ENCODE measurements at places on chromosomes 3 and 15.

DNA sequence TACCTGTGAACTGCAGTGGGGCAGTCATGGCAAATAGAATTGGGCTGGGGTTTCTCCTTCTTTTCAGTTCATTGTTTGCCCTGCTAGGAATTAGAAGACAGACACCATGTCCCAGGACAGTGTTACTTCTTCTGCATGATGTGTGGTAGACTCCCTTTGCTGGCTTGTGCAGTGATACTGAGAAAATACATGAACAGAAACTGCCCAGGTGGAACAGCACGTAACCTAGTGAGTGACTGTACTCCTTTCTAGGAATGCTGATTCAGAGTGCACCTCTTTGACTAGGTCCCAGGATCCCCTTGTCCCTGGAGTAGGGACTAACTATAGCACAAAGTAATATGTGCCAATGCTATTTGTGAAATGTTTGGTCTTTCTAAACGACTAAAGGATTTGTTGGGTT, 10.7 kb upstream of the SLC22A13 start:
- H3K4me3 ChIP-seq: no peak overlapping the region
- no peak overlapping the region for H3K27ac ChIP-seq
- H3K36me3 ChIP-seq: peaks cover 55% of the 10 kb centered on the region
- DNase-seq: no peak

- H3K36me3 ChIP-seq: no peaks in the 10 kb centered on the region
- H3K4me1 ChIP-seq: peaks cover 15% of the 10 kb centered on the region
- H3K27me3 ChIP-seq: no peaks in the 10 kb centered on the region
- DNase-seq: peak; percentile 44
These were observed 126.8 kb upstream of the ABI3BP start for GRCh38 chr3:101120039-101120438.

DNA sequence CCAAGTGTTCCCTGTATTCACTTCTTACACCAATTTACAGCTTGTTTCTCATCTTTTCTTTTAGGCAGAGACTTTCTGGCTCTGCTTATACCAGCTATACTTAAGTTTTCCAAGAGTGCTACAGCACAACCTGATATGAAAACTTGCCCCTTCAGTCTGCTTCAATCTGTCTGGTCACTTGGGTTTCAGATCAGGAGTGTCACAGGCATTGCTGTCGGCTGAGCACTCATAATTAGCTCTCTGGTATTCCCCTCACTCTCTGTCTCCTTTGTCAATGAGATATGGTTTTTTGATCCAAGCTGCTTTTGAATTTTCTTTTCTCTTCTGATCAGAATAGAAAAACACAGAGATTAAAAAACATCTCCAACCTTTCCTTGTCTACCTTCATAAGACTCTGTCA, 194.9 kb upstream of the UMPS start:
- no peaks in the 10 kb centered on the region for H3K4me1 ChIP-seq
- no peak for DNase-seq
- no peaks in the 10 kb centered on the region for H3K36me3 ChIP-seq

DNA sequence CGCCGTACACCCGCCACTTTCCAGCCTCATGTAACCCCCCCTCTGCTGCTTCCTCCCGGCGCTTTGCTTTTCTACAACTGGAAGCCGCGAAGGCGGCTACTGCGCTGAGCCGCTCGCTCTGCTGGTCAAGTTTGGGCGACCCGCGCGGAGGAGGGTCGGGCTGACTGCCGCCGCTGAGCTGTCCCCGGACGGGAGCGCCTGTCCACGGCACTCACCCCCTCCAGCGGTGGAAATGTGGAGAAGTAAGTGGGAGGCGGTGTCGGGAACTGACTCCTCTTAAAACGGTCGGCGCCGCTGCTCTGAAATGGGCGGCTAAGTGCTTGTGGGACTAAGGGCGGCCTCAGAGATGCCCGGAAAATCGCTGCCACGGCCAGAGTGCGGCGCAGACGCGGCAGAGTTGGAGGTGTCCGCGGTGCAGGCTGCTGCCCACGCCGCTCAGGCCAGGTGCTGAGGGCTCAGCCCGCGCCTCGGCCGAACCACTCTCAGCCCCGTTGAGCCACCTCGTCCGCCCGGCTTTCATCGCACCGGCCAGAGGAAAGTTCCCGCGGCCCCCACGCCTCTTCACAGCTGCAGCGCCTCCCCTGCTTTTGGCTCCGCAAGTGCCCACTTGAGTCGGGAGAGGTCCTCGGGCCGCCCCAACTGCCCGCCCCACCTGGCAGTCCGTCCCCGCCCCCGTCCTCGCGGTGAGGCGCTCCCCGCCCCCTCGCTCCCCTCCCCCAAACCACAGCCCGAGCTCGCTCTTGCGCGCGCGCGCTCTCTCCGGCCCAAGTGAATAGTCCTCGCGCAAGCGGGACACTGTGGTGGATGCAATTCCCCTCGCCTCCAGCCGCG, at the start of gene EPHA6:
Gene EPHA6, plus strand, starts transcription at position 775 of the 831 bp plus-strand sequence.
- H3K4me1 ChIP-seq: no peaks in the 10 kb centered on the region
- H3K27me3 ChIP-seq: peaks cover 14% of the 10 kb centered on the region
- H3K27ac ChIP-seq: no peak within 1 kb of the TSS
- peak within 1 kb of the TSS; percentile 64 for H3K4me3 ChIP-seq
- DNase-seq: peak; percentile 92

- no peak overlapping the region for H3K27ac ChIP-seq
- no peaks in the 10 kb centered on the region for H3K4me1 ChIP-seq
- DNase-seq: no peak
- H3K4me3 ChIP-seq: no peak overlapping the region
These were observed 38.4 kb downstream of the HEG1 start for GRCh38 chr3:125017406-125017805.

GRCh38 chr3:190768891-190769290, 93.6 kb downstream of the GMNC start:
- H3K36me3 ChIP-seq: no peaks in the 10 kb centered on the region
- H3K27me3 ChIP-seq: no peaks in the 10 kb centered on the region
- no peak overlapping the region for H3K4me3 ChIP-seq
- H3K4me1 ChIP-seq: no peaks in the 10 kb centered on the region
- DNase-seq: no peak
- H3K27ac ChIP-seq: no peak overlapping the region

DNA sequence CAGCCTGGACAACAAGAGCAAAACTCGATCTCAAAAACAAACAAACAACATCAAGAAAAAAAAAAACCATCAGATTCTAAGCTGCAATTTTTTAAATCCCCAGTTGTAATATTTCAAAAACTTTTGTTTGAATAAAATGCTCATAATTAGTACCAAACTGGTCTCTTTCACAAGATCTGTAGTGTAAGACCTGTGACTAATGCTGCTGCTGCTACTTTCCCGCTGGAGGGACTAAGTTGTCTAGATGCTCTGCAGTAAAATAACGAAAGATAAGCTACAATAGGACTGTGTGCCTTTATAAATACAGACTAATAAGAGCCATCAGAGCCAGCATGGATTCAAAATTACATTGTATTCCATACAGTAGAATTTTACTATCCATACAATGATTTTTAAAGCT, 45.4 kb downstream of the TM4SF4 start:
- no peak overlapping the region for H3K4me3 ChIP-seq
- no peaks in the 10 kb centered on the region for H3K27me3 ChIP-seq
- H3K4me1 ChIP-seq: no peaks in the 10 kb centered on the region
- DNase-seq: no peak
- peaks cover 55% of the 10 kb centered on the region for H3K36me3 ChIP-seq
- no peak overlapping the region for H3K27ac ChIP-seq

DNA sequence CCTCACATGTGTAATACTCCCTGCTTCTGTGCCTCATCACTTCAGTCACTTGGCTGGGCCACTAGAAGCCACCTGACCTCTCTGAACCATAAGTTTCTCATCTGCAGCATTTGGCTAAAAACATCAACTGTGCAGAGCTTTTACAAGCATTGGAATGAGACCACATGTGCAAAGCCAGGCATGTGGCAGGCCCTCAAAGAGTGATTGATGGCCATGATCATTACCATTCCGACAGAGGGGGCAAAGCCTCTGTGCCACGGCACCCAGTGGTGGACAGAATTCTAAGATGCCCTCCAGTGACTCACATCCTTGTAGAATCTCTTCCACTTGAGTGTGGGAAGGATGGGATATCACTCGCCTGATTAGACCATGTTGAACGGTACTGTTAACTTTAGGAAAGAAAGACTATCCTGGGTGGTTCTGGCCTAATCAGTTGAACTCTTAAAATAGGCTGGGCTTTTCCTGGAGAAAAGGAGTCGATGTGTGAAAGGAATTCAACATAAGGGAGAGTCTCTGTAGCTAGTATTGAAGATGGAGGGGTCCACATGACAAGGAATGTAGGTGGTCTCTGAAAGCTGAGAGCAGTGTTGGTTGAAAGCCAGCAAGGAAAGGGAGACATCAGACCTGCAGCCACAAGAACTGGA, 13.5 kb downstream of the CDCP1 start:
- no peak overlapping the region for H3K4me3 ChIP-seq
- H3K27me3 ChIP-seq: no peaks in the 10 kb centered on the region
- no peaks in the 10 kb centered on the region for H3K36me3 ChIP-seq
- peaks cover 61% of the 10 kb centered on the region for H3K4me1 ChIP-seq
- H3K27ac ChIP-seq: peak overlapping the region; percentile 14
- no peak for DNase-seq

DNA sequence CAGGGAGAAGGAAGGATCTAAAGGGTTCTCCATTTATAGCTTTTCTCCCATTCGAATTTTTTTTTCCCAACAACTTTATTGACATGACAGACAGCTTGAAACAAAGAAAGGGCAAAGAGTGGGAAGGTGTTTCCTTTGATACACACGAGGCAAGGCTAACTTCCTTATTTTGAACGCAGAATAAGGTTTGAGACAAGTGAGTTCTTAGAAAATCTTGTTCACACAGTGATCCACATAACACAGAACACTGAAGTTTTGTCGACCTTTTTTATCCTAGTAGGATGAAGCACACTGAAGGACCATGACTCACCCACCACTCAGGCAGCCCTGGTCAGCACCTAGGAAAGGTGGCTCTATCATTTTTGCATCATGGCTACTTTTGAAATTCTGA, 425.8 kb upstream of the MDFIC2 start:
- H3K4me3 ChIP-seq: no peak overlapping the region
- H3K36me3 ChIP-seq: no peaks in the 10 kb centered on the region
- no peak overlapping the region for H3K27ac ChIP-seq
- no peak for DNase-seq
- no peaks in the 10 kb centered on the region for H3K27me3 ChIP-seq

GRCh38 chr15:100264994-100265640, 76.7 kb downstream of the ADAMTS17 start:
- H3K36me3 ChIP-seq: no peaks in the 10 kb centered on the region
- no peak for DNase-seq
- H3K4me1 ChIP-seq: no peaks in the 10 kb centered on the region
- no peaks in the 10 kb centered on the region for H3K27me3 ChIP-seq
- H3K27ac ChIP-seq: no peak overlapping the region

All from osteoblast (primary cell).